Central memory CD8-positive, alpha-beta T cell (primary cell): ENCODE measurements at places on chromosomes 5 and 9.

DNA sequence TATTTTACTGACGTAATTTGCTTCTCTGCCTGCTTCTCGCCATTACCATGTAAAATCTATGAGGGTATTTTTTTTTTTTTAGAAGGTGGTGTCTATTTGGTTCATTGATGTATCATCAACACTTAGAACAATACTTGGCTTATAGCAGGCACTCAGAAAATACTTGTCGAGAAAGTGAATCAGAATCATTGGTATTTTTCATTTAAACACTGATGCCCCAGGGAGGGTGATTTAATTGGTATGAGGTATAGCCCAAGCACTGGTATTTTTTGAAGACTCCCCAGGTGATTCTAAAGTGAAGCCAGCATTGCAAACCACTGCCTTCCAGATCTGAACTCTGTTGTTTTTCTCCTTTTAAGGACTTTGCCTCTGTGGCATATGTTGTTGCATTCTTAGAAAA lies 16.6 kb downstream of the PDZD2 start:
- no peak for DNase-seq
- H3K4me3 ChIP-seq: no peak overlapping the region
- peaks cover 48% of the 10 kb centered on the region for H3K27me3 ChIP-seq
- no peaks in the 10 kb centered on the region for H3K36me3 ChIP-seq
- H3K4me1 ChIP-seq: no peaks in the 10 kb centered on the region
- no peak overlapping the region for H3K27ac ChIP-seq

- no peak overlapping the region for H3K4me3 ChIP-seq
- no peak overlapping the region for H3K27ac ChIP-seq
- H3K4me1 ChIP-seq: no peaks in the 10 kb centered on the region
- DNase-seq: no peak
- H3K27me3 ChIP-seq: no peaks in the 10 kb centered on the region
Observed at GRCh38 chr9:7325995-7326394, 473.6 kb downstream of the DMAC1 start.

GRCh38 chr5:32745317-32745716 lies 34.2 kb downstream of the NPR3 start:
- H3K4me3 ChIP-seq: no peak overlapping the region
- no peaks in the 10 kb centered on the region for H3K27me3 ChIP-seq
- H3K36me3 ChIP-seq: no peaks in the 10 kb centered on the region

GRCh38 chr9:133351908-133352634 lies 4.1 kb downstream of the RPL7A start:
- DNase-seq: no peak
- peaks cover 38% of the 10 kb centered on the region for H3K4me1 ChIP-seq
- H3K27me3 ChIP-seq: no peaks in the 10 kb centered on the region

DNA sequence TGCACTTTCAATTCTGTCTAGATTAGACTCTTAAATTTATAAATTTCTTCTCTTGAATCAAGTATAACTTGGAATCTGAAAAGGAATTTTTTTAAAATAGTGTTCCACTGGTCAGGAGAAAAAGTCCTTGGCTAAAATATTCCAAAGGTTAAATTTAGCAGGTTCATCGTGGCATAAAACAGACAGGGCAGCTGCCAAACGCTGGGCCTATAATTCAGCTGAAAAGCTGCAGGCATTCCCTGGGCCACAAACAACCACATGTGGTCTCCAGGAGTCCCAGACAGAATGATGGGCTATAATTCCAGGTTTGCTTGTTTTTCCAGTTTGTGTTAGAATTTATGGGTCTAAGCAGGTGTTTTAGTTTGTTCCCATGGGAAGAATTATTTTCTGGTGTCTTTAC lies 71.1 kb upstream of the RETREG1 start:
- H3K27ac ChIP-seq: no peak overlapping the region
- no peak for DNase-seq
- peaks cover 16% of the 10 kb centered on the region for H3K27me3 ChIP-seq
- no peaks in the 10 kb centered on the region for H3K36me3 ChIP-seq
- H3K4me3 ChIP-seq: no peak overlapping the region
- H3K4me1 ChIP-seq: no peaks in the 10 kb centered on the region

DNA sequence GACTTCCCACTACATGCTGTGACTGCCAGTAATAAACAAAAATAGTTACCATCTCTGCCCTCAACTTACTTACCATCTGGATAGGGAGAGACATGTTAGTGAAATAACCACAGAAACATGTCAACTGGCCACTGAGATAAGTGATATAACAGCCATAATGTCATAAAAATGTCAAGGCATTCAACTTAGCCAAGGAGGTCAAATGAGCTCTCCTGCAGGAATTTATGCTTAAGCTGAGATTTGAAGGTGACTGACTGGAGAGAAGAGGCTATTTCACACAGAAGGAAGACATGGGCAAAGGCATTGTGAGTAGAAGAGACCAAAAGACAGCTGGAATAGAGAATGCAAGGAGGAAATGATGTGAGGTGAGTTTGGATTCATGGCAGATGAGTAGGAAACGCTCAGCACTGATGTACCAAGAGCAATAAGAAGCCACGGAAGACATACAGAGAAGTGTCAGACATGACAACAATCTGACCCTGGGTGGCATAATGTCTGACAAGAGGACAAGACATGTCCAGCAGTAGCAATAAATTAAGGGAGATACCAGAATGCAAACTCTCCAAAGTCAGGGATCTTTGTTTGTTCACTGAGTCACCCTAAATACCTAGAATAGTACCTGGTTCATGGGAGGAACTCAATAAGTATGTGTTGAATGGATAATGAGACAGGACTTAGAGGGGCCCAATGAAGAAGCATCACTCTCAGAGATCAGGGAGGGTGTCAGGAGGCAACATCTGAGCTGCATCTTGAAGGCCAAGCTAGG lies 318.8 kb downstream of the ACTL7B start:
- no peaks in the 10 kb centered on the region for H3K36me3 ChIP-seq
- no peak overlapping the region for H3K4me3 ChIP-seq
- no peaks in the 10 kb centered on the region for H3K4me1 ChIP-seq
- no peaks in the 10 kb centered on the region for H3K27me3 ChIP-seq
